DMS153 (cell line): ENCODE measurements at places on chromosomes 5 and 9.

DNA sequence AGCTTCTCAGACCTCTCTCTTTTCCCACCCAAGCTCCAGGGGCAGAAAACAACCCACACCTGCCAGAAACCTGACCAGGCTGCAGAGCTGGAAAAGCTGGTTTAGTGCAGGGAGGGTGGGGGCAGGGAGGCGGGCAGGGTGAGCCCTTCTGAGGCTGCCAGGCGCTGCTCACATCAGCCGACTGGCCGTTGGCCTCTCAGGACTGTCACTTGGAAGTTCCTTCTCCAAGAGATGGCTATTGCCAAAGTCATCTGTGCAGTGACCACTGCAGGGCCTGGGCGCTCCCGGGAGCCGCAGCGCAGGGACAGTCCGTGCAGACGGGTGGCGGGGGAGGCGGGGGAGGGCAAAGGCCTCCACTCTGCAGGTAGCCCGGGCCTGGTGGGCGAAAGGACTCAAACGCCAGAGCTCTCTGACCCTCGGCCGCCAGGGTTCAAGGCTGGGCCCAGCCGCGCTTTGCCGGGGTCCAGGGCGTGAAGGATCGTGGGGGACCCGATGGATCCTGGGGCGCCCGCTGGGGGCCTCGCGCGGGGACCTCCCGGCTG is 205.0 kb upstream of the IER5L start:
- peak; percentile 75 for DNase-seq

DNA sequence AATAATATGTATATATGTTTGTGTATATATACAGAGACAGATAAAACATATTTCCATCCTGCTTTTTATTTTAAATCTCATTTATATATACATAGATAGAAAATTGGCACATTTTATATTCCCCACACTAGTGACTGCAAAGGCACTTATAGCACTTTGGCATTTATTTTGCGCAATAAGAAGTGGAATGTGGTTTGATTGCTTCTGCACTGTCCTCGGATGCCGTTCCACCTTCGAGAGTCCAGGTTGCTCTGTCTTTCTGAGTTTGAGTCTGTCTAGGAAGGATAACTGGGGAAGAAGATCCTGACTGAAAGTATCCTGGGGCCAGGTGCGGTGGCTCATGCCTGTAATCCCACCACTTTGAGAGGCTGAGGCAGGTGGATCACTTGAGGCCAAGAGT is 66.5 kb upstream of the ENTREP1 start:
- DNase-seq, result no peak

GRCh38 chr9:114701988-114702387 is 20.0 kb upstream of the TEX48 start:
- no peak for DNase-seq

- no peak for DNase-seq
Measured at GRCh38 chr5:147372191-147372590, 137.4 kb downstream of the STK32A start.

- DNase-seq, result no peak
Measured at GRCh38 chr5:175520873-175521272, 42.5 kb downstream of the SFXN1 start.
